ENCODE measurements at places on chromosomes 5 and 9.

GRCh38 chr5:110909950-110910349, 161.6 kb upstream of the TSLP start:
- H3K27ac ChIP-seq: no peak overlapping the region
- no peaks in the 10 kb centered on the region for H3K27me3 ChIP-seq
- H3K4me3 ChIP-seq: no peak overlapping the region
- no peaks in the 10 kb centered on the region for H3K36me3 ChIP-seq
- DNase-seq: no peak

DNA sequence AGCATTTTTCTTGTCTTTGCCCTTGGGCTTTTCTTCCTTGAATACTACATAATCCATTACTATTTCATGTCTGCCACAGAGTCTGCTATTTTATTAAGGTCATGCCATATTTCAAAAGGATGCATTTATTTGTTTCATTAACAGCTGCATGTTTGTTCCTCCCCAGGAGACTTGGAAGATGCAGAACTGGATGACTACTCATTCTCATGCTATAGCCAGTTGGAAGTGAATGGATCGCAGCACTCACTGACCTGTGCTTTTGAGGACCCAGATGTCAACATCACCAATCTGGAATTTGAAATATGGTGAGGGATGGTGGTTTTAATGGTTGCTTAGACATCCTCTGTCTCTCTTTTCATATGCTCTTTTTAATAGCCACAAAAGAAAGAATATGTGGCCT, 4.0 kb downstream of the IL7R start:
- H3K27ac ChIP-seq: no peak overlapping the region
- H3K4me1 ChIP-seq: no peaks in the 10 kb centered on the region

GRCh38 chr9:127494304-127494702, 43.0 kb downstream of the LRSAM1 start:
- no peak overlapping the region for H3K4me3 ChIP-seq
- H3K27me3 ChIP-seq: no peaks in the 10 kb centered on the region
- H3K4me1 ChIP-seq: no peaks in the 10 kb centered on the region
- no peak overlapping the region for H3K27ac ChIP-seq

DNA sequence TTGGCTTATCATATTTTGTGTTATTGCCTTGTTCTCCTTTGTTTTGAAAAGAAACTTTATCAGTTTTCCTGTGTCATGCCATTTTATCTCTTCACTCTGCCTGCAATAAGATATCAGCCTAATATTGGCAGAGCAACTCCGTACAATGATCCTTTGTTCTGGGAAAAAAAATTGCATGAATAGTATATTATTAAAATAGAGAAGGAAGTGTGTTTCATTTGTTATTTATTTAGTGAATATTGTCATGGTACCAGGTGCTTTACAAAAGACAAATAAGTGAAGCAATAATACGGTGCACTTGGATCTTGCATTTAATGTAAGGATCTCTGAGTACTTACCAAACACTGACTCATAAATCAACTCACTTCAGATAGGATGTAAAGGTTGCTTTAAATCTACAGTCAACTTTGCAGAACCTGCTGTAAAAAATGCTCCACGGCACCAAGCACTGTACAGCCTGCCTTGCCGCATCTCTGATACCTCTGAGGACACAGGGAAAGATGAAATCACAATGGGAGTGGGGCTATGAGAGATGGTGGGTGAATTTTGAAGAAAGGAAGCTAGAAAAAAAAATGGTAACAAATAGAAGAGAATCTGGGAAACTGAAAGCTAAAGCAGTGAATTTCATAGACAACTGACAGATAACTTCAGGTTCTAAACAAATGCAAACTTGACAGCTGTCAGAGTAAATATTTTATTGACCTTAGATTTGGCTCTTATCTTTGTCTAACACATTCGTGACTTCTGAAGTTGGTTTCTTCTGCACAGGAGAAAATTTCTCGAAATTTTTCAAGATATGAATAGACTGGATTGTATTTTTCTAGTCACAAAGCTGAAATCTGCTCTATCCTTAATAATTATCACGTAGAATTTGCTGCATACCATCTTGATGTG, 232.1 kb downstream of the ENC1 start:
- H3K27me3 ChIP-seq: no peaks in the 10 kb centered on the region
- DNase-seq: no peak
- no peak overlapping the region for H3K27ac ChIP-seq
- H3K36me3 ChIP-seq: no peaks in the 10 kb centered on the region

DNA sequence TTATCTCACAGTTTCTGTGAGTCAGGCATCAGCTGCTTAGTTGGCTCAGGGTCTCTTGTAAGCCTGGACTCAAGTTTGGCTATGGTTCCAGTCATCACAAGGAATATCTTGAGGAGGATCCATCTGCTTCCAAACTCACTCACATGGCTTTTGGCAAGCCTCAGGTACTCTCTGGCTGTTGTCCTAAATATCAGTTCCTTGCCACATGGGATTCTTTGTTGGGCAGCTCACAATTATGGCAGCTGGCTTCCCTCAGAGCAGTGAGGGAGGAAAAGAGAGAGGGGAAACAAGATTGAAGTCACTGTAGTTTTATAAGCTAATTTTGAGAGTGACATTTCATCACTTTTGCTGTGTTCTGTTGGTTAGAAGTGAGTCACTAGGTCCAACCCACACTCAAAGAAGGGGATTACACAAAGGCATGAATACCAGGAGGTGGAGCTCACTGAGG, 144.5 kb downstream of the GCNT1 start:
- no peaks in the 10 kb centered on the region for H3K36me3 ChIP-seq
- no peak overlapping the region for H3K4me3 ChIP-seq
- H3K4me1 ChIP-seq: no peaks in the 10 kb centered on the region
- no peak overlapping the region for H3K27ac ChIP-seq
- DNase-seq: no peak
